ENCODE measurements at places on chromosomes 13 and 19.

GRCh38 chr19:5340637-5341447 lies at the start of gene PTPRS:
TSS of gene PTPRS (minus strand) at chr19:5340812. CDS start at chr19:5286140, 54,672 bp downstream.
- DNase-seq, result peak; percentile 88

DNA sequence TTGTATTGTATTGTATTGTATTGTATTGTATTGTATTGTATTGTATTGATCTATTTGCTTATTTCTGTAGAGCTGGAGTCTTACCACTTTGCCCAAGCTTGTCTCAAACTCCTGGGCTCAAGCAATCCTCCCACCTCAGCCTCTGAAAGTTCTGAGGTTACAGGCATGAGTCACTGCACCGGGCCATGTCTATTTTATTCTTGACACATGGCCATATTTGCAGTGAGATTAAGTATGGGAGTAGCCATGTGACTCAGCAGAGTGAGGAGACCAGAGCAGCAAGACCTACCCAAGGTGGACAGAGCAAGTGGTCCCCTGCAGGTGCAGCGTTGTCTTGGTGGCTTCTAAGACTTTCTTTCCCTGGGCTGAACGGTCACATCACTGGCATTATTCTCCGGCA lies 49.1 kb upstream of the UBAC2 start:
- peak; percentile 65 for DNase-seq

GRCh38 chr19:50492303-50493052 lies 15.8 kb upstream of the GARIN5A start:
- peak; percentile 8 for DNase-seq

DNA sequence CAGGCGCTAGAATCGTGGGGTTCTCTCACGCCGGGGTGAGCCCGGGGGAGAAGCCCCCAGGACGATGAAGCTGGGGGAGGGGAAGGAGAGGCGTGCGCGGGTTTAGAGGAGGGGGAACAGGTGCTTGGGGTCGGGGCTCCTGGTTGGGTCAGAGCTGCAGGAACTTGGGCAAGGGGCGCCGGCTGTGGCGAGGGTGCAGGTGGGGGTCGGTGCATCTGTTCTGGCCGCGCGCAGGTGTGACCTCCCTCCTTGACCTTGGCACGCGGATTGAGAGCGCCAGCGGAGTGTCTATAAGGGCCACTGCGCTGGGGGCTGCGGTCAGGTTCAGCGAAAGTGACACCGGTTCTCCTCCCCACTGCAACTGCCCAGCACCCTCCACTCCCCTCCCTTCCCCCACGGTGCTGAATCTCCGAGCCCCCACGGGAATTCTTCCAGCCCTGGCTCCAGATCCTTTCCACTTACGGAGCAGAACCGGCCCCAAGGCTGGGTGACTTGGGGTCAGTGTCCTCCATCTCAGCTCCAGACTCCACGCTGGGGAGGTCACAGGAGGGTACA lies 618 bp downstream of the TMEM38A start:
- DNase-seq, result no peak

DNA sequence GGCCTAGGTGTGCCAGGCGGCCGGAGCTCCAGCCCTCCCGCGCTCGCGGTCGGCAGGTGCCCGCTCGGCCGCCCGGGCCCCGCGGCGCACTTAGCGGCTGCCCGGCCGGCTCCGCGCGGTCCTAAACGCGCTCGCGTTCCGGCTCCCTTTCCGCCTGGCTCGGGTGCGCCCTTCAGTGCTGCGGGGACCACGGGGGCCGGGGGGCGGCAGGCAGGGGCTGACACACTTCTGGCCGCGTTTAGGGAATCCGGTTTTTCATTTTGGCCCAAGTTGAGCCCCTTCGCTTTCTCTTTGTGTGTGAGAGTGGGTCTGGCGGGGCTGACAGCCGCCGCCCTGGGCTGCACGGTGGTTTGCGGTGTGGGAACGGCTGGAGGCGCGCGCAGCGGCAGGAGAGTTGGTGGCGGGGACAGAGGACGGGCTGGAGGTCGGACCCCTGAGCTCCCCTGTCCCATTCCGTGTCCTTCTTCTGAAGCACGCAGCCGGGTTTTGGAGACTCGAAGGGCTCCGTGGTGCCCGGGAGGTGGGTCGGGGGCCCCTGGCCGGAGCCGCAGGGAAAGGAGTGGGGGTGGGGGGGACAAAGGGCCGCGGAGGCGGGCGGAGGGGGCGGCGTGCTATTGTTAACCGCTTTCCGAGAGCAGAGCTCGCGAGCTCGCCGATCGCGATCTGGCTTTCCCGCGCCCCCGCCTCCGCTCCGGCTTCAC lies 3.1 kb downstream of the FGF9 start:
- DNase-seq, result peak; percentile 8

DNA sequence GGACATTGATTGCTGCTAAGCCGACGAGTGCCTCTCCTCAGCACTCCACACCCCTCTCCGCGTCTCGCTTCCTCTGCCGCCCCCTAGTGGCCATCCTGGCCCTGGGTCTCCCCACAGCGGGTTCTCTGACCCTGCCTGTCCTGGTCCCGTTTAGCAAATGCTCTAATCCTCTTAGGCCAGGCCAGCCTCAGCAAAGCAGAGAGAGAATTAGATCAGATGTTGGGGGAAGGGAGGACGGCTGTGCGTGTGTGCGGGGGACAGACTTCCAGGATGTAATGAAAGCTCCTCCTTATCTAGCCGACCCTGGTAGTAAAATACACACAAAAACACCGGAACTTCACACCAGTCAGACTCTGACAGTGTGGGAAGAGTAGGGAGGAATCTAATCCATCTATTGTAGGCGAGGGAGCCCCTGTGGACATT lies 4.5 kb downstream of the TPRX2 start:
- peak; percentile 48 for DNase-seq

DNA sequence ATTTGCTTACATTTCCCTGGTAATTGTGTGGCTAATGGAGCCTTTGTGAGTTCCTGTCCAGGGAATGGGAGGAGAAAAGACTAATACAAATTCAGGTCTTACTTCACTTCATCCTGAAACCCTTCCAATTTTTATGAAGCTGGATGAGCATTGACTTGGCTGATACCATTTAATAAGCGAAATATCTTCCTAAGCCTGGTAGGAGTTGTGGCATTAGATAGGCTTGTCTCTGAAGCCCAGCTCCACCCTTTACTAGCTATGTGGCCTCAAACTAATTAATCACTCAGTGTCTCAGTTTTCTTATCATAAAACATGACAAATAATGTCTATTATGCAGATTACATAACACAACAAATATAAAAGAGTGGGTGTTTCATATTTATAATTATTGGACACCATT lies 106.3 kb downstream of the FGF9 start:
- DNase-seq, result no peak

DNA sequence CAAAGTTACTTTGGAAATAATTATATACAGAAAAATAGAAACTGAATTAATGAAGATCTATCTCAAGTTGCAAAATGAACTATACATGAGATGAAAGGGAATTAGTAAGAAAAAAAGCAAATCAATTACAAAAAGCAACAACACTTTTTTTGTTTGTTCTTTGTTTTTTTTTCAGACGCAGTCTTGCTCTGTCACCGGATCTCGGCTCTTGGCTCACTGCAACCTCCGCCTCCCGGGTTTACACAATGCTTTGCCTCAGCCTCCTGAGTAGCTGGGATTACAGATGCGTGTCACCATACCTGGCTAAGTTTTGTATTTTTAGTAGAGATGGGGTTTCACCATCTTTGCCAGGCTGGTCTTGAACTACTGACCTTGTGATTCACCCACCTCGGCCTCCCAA lies 2.2 kb downstream of the ZNF415 start:
- no peak for DNase-seq

DNA sequence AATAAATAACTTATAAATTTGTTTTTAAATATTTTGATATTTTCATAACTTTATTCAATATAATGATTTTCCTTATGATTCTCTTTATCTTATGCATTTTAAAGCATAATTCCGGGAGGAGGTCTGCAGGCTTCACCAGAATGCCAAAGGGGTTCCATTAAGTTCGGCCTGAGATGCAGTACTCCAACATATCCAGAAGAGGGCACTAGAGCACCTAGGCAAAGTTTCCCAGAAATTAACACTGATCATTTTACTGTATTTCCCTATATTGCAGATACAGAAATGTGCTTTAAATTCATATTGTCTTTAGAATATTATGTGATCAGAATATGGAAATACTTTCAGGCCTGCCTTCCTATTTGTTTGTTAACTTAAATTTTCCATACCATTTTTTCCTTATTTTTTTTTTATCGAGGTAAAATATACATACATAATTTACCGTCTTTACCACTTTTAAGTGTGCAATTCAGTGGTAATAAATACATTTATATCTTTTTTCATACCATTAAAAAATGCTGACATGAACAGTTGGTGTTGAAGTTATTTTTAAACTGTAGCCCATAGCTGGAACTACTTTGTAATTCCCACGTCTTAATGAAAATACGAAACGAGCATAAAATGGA lies 58.9 kb upstream of the TM9SF2 start:
- DNase-seq, result peak; percentile 49

GRCh38 chr13:112898621-112899280 lies 70.3 kb upstream of the MCF2L start:
- DNase-seq, result no peak

DNA sequence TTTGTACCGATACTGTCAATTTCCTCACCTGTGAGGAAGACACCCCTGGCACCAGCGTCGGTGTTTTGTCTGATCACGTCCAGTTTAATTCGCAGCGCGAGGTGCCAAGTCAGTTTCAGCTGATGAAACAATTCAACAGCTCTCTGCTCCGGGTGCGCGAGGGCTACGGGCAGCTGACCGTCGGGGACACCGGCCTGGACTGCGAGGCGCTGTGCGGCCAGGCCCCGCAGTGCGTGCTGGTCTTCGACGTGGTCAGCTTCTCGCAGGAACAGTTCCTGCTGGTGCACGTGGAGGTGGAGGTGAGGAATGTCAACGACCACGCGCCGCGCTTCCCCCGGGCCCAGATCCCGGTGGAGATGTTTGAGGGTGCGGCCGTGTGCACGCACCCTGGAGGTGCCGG lies 171.5 kb downstream of the OLFM4 start:
- DNase-seq, result no peak

GRCh38 chr19:10852941-10853340 lies 4.7 kb downstream of the C19orf38 start:
- DNase-seq, result no peak

- no peak for DNase-seq
Measured at GRCh38 chr19:844546-844971, 3.8 kb downstream of the PRTN3 start.

GRCh38 chr13:112140366-112140765 lies 73.4 kb downstream of the SOX1 start:
- DNase-seq, result no peak

- DNase-seq, result no peak
Measured at GRCh38 chr13:19345916-19346422, 164.3 kb upstream of the TUBA3C start.

- no peak for DNase-seq
Measured at GRCh38 chr19:47470447-47471195, 1.1 kb downstream of the SLC8A2 start.

DNA sequence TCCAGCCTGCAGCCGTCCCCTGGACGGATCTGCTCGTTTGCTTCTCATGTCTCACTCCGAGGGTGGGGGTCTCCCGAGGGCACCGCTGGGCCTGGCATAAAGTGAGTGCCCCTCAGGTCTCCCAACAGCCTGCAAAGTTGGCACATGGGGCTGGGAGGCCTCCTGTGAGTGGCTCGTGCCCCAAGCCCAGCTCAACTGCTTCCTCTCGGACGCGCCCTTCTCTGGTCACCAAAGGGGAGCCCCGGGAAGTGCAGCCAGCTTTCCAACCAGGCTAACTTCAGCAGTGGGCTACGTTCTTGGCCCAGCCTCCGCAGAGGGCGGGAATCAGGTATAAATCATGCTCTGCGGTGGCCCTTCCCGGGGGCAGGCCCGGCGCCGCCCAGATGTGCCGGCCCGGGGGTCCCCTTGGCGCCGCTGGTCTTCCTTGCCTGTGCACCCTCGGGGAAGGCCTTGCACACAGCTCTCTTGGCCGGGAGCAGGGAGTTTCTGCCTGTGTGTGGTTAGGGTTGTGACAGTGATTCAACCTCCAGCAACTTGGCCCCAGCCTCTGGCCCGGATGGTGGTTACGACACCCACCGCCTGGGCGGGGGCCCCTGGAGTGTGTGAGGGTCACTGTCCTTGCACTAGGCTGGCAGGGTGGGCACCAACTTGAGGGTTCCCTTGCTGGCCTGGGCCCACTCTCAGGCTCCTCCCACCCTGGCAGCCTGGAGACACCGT lies 20.7 kb downstream of the CEBPG start:
- peak; percentile 72 for DNase-seq

DNA sequence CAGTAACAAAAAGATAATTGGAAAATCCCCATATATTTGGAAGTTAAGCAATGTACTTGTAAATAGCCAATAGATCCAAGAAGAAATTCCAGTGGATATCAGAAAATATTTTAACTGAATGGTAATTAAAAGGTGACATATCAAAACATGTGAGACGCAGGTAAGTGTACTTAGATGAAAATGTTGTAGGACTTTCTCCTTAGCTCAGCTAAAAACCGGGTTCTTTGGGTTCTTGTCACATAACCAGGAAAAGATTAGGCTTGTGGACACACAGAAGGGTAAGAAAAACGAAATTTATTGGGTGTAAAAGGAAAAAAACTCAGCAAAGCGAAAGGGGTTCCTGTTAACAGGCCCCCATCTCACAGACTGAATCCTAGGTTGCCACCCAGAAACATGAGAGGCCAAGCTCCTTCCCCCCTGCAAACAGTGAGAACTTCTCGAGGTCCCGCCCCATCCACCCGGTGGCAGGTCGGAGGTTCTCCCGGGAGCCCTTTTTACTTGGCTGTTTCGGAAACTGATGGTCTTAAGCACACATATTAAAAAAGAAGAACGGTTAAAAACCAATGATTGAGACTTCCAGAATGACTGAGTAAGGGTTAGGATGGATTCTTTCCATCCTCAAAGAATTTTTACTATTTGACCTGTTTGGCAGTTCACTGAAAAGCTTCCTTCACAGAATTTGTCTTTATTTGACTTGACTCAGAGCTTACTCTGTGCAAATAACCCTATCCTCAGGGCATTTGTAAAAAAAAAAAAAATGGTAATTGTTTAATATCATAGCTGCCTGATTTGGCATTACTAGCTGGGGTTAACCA lies 3.1 kb upstream of the CCDC70 start:
- no peak for DNase-seq

DNA sequence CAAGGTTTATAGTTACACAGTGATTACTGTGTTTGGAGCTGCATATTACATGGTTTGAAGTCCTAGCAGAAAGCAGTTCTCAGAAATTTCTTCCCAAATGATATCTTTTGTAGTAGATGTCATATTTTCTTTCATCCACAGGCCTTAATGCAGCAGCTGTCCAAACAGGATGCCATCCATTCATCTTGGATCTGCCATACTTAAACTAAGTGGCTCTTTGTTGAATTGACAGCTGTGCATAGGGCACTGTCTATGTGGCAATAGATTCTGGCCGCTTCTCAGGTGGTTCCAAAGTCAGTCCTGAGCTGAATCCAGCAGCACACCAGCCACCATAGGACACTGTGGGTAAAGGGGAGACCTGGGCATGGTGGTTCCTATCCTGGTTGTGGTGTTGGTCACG lies 41.6 kb upstream of the SPRY2 start:
- no peak for DNase-seq

DNA sequence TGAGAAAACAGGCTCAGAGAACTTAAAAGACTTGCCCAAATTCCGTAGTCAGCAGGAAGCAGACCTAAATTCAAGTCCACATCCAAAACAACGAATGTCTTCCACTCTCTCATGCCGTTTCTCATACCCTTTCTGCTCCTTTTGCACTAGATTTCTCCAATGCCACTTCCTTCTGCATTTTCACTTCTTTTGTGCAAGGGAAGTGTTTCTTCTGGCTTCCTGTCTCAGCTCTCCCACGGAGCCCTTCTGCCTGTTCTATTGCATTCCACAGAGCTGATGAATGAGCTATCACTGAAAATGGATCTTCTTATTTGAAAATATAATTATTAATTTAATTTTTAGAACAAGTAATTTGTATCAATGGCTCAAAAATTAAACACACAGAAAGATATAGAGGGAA lies 56.1 kb upstream of the STK24 start:
- DNase-seq, result peak; percentile 8
